T-helper 2 cell (primary cell): ENCODE measurements at places on chromosomes 7 and 10.

DNA sequence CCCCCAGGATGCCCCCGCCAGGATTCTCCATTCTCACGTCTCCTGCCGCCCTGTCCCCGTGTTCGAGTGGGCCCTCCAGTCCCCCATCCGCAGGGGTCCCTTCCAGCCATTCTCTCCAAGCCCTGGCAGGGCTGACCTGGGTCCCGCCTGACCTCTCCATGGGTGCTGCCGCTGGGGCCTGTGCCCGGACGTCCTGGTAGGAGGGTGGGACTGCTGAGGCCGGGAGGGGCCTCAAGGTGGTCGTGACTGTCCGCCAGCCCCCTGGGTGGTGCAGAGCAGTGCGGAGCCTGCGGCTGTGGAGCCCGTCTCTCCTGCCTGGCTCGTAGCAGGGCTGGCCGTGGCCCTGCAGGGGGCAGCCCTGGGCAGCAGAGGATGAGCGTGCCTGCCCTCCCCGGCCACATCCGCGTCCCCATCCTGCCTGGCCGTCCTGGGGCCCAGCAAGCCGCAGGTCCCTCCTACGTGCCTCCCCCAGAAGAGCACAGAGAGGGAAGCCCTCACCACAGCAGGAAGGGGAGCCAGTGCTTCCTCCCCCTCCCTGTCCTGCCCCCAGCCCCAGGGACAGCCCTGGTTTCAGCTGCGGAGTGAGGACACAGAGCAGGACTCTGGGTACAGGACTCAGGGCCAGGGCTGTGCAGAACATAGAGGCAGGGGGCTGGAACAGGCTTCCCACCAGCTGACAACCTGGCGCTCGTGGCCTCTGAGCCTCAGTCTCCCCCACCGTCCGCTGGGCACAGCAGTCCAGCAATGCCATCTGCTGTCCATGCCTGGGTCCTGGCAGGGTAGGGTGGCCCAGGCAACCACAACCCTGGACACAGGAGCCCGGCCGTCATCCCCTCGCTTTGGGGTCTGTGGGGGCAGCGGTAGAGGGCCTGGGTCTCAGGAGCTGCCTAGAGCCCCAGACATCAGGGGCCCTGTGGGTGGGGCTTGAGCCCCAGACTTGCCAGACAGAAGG, 1.5 kb upstream of the GRIFIN start:
- DNase-seq: no peak

DNA sequence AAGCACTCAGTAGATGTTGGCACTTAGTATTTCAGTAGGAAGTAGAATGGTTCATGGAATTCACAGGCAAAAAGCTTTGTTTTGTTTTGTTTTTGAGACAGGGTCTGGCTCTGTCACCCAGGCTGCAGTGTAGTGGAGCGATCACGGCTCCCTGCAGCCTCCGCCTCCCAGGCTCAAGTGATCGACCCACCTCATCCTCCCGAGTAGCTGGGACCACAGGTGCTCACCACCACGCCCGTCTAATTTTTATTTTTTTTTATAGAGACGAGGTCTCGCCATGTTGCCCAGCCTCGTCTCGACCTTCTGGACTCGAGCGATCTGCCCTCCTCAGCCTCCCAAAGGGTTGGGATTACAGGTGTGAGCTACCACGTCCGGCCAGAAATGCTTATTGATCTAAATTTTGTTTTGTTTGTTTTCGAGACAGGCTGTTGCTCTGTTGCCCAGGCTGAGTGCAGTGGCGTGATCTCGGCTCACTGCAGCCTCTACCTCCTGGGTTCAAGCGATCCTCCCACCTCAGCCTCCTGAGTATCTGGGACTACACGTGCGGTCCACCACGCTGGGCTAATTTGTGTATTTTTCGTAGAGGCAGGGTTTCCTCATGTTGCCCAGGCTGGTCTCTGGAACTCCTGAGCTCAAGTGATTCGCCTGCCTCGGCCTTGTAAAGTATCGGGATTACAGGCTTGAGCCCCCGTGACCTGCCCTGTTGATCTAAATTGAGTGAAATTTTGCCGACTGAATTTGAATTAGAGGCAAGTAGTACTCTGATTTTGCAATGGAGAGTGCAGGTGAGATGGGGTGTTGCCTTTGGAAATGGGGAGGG, 1.7 kb downstream of the GLRX3 start:
- no peak for DNase-seq

GRCh38 chr10:16231734-16232435, 204.9 kb upstream of the PTER start:
- DNase-seq: no peak

DNA sequence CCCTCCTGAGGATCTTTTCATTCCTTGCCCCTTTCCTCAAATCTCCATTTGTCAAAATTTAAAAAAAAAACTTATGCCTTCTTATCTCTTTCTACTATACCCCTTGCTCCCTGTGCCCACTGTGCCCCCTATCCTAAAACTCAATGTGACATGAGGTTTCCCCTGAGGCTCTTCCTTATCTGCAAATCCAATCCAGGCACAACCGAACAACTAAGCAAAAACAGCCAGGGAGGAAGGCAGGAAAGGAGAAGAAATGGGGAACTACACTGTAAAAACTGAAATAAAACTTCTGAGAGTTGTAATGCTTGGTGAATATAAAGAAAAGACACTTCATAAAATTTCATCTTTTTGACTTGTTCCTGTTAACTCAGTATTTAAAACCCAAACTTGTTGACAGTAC, 54.2 kb downstream of the CRPPA start:
- no peak for DNase-seq

DNA sequence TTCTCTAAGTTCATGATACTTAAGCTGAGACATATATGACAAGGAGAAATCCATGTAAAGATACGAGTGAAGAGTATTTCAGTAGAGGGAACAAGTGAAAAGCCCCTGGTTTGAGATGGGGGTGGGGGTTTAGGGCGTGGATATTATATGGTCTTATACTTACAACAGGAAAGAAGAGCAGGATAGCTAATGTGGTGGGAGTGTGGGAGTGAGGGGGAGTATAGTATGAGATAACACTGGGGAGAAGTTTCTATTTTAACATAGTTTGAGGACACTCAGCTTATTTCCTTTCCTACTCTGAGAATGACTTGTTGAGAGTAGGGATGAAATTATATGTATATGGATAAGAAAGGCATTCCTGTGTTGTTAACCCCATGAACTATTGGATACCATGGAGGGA, 36.5 kb downstream of the MCU start:
- DNase-seq: no peak

DNA sequence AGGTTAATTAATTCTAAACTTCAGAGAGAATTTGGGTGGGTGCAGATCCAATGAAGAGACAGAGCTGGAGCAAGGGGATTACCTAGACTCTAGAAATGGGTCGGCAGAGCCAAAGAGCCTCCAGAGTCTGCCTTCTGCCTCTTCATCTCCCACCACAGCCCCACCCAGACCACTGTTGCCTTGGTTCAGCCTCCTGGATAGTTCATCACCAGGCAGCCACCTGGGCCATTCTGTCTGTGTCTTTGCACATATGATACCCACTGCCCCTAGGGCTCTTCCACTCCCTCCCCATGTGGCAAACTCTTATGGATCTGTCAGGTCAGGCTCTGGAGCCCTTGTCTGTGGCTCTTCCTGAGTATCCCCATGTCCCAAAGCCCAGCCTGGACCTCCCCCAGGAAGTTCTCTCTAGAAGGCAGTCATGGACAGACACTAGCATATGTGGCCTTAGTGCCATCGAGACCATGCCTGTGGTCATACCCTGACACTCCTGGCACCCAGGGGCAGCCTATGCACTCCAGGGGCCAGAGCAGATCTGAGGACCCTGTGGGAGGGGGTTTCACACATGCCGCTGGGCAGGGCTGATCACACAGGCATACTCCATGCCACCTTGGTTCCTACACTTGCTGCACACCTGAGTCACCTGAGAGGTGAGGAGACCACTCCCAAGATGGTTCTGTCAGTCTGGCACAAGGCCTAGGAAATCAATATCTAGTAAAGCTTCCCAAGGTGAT, 41.6 kb downstream of the FRMPD2 start:
- no peak for DNase-seq

DNA sequence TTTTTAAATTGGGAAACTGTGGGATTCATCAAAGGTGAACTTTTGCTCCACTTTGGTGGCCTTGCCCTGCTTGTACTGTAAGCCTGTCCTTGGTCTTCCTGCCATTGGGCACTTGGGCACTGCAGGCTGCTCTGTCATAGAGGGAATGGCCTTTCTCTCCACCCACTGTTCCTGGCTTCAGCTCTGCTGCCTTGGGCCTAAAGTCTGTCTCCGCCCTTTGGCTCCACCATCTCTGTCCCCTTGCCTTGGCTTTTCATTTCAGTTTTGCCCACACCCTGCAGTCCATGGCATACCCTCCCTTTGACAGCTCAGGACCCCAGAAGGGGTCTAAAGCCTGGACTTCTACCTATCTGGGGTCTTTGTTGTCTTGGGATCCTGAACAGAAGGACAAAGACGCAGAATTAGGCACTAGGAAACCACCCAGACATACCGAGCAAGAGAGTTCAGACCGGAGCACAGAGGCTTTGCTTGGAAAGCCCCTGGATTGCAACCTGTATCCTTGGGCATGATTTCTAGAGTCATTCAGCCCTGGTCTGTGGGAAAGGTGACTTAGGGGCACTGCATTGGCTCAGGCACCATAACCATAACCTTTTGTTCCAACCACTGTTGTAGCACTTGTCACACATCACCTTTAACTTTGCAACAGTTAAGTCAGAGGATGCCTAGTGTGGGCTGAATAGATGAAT, 5.2 kb upstream of the ARHGAP22 start:
- no peak for DNase-seq

DNA sequence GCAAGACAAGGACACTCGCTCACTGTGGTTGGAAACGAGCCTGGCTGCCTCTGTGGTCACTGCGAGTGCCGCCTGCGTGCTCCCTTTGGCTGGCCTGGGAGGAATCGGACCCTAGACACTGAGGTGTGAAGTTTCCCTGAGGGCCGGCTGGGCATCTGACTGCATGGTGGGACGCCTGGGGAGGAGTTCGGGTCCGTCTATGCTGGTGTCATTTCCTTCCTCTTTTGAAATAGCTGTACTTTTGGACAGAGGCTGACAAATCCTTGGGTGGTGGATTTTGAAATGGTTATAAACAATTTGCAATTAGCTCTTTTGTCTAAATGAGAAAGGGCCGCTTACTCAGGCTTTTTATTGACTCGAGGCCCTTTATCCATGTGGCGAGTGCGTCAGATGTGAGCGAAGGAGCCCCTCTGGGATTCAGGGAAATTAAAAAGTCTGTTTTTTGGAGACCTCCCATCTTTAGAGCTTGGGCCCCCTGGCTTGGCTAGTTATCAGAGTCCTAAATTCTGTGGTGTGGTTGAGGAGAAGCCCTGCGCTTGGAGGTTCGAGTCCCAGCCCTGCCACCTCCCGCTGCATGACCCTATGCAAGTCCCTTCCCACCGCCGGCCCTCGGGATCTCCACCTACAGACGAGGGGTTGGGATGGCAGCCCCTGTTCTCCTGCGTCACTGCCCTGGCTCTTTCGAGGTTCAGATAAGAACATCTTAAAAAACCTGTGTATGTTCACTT, 147.1 kb downstream of the RGS10 start:
- DNase-seq: no peak

- no peak for DNase-seq
Observed at GRCh38 chr7:126843336-126843735, 409.4 kb downstream of the GRM8 start.

DNA sequence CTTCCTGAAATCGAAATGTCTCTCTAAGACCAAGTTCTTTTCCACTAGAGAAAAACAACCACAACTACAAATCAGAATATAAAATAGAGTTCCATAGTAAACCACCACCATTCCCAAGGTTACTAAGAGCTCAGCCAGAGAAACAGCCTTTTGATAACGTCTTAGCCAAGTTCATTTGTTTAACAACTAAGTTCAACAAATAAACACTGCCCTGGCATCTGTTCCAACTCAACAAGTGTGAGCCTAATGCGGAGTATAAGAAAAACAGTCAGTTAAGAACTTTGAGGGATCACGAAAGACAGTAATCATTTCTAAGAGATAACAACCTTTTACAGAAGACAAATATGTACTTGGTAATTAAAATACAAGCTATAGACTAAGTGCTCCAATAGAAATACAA, 77.3 kb downstream of the CALD1 start:
- no peak for DNase-seq

DNA sequence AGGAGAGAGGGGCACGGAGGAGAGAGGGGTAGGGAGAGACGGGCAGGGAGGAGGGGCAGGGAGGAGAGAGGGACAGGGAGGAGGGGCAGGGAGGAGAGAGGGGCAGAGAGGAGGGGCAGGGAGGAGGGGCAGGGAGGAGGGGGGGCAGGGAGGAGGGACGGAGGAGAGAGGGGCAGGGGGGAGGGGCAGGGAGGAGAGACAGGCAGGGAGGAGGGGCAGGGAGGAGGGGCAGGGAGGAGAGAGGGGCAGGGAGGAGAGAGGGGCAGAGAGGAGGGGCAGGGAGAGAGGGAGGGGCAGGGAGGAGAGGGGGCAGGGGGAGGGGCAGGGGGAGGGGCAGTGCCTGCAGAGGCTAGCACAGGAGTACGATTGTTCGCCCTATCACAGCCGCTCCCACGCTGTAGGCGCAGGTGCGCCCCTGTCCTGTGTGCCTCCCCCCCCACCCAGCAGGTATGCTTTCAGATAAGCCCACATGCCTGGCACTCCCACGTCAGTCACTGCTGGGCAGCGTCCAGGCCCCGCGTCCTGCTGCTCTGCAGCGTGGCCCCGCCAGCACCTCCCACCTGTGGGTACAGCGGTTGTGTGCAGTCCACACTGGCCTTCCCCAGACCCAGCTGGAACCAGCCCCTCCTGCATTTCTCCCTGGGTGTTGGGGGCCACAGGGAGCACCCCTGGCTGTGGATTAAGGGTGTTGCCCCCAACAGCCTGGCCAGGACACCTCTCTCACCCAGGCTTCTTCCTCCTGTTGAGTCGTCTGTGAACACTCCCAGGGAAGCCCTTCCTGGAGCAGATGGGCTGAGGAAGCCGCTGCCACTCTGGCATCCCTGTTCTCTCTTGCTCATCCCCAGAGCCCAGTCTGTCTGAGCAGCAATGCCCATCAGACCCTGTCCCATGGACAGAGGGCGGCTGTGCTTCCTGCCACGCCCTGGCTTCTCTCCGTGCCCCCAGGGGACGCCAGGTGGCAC, 10.8 kb downstream of the NKX6-2 start:
- peak; percentile 15 for DNase-seq

- DNase-seq: no peak
Observed at GRCh38 chr7:115491744-115492380, 538.7 kb downstream of the TFEC start.

GRCh38 chr7:110719741-110720140, 371.2 kb upstream of the LRRN3 start:
- no peak for DNase-seq

DNA sequence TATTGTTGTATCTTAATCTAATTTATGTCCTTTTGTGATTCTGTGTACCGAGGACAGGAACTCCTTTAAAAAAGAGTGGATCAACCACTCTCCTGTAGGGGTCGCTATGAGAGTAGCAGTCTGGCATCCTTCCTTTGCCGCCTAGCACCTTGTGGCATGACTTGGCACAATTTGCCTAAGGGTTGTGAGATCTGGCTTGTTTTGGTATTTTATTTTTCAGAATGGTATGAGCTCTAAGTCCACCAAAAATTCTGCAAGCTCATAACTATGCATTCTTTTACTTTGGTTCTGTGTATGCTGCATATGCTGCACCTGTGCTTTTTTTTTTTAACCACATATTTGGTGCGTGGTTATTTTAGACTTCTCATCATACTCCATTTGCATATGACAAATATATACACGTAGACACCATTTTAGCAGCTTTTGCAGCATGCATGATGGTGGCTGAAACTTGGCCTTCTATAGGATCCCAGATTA, 112.8 kb downstream of the CDK14 start:
- DNase-seq: no peak
